Fibroblast of the aortic adventitia (primary cell): ENCODE measurements at places on chromosomes 13 and 19. TPM values are rescaled to one million over a fixed set of nuclear protein-coding genes. Genes with fewer than 3 reads are reported as not detected.
A peak's percentile ranks its signal among the peaks of the same experiment; 100 is the strongest.

DNA sequence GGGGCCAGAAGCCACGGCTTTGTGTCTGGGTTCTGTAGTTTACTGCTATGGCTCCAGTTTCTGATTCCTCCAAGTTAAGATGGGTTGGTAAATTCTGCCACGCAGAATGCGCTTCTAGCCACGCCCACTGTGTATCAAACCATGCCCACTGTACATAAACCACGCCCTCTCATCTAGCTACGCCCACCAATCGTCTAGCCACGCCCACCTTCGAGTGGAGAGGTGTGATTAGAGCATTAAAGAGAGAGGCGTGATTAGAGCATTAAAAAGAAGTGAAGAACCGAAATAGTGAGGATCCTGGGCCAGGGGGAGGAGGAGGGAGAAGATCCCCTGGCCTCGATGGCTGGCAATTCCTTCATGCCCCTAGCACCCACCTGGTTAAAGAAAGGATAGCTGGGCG, 43.7 kb upstream of the ADGRE5 start:
- DNase-seq = peak; percentile 10

- DNase-seq = no peak
These were observed 749 bp upstream of the SHANK1 start for GRCh38 chr19:50720181-50720920.

DNA sequence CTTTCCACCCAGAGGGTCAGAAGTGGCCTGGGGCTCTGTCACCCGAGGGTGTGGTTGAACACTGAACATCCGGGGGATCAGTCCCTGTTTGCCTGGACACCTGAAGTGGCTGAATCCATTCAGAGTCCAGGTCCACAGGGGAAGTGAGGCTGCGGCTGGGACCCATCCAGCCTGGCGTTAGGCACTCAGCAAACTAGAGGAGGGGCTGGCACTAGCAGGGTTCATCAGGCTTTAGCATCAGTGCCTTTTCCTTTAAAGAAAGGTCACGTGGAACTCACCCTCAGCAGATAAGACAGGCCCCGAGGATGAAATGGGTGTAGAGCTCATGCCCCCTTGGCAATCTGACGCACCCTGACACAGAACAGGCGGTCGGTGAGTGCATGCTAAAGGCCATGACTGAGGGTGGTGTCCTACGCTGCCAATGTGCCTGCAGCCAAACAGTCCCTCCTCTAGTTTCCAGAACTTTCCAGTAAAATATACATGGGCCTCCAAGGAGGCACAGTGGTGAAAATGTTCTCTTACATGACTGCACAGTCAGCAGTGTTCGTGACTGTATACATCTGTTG, 72.4 kb upstream of the ARHGEF7 start:
- DNase-seq = no peak

DNA sequence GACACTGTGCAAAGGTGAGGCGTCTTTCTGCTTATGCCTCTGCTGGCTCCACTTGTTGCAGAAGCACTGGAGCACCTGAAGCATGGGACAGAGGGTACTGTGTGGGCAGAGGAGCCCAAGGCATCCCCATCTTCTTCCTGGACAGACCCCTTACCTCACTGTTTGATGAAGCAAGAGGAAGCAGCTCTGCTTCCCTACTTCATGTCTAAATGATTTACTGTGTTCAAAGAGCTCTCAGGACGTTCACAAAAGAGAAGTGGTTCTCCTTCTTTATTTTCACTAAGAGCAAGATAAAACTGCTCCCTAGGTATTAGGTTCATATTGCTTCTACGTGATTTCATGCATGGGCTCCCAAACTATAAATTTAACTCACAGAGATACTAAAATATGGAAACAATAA, 1635.4 kb upstream of the SLC10A2 start:
- DNase-seq = no peak

GRCh38 chr13:42996584-42996983, 4.5 kb upstream of the EPSTI1 start:
- peak; percentile 79 for DNase-seq

- DNase-seq = no peak
These were observed 799 bp downstream of the MYBPC2 start for GRCh38 chr19:50433201-50434180.

The LILRB3 gene
- total RNA-seq = not detected in 2 replicates

The TEX101 gene
- total RNA-seq = not detected in 2 replicates

The ZNF345 gene
- 5.5 and 9.6 TPM in 2 replicates for total RNA-seq

The RETN gene
- not detected in 2 replicates for total RNA-seq

The URI1 gene
- 63.8 and 103 TPM in 2 replicates for total RNA-seq
